ENCODE measurements at places on chromosomes 3 and 15. TPM values are rescaled to one million over a fixed set of nuclear protein-coding genes. Genes with fewer than 3 reads are reported as not detected.

SLC51B gene
- total RNA-seq = 15.4 TPM

DNA sequence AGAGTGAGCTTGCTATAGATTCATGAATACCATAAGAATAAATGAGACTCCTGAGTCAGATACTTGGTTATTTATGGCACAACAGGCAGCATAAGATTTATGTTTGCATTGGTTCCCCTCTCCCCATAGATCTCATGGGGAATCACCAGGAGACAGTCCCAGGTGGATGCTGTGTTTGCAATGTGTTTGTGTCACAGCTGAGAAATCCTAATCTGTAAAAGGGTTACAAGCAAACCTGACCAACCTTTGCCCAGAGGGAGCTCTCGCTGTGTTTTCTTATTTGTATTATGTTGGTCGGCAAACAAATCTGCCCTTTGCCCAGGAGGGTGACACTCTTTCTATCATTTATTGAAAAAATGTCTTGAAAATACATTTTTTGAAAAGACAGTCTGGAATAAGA lies 236.2 kb downstream of the ZPLD1 start:
- no peaks in the 10 kb centered on the region for H3K36me3 ChIP-seq
- no peak overlapping the region for H3K27ac ChIP-seq
- DNase-seq = peak; percentile 29
- no peaks in the 10 kb centered on the region for H3K27me3 ChIP-seq

- DNase-seq = no peak
- H3K36me3 ChIP-seq = no peaks in the 10 kb centered on the region
- H3K27ac ChIP-seq = no peak overlapping the region
- H3K27me3 ChIP-seq = no peaks in the 10 kb centered on the region
- H3K4me3 ChIP-seq = no peak overlapping the region
- H3K4me1 ChIP-seq = peaks cover 9% of the 10 kb centered on the region
Observed at GRCh38 chr3:188026191-188026968, 127.6 kb upstream of the LPP start.

- no peaks in the 10 kb centered on the region for H3K36me3 ChIP-seq
- H3K4me3 ChIP-seq = no peak overlapping the region
- DNase-seq = no peak
Observed at GRCh38 chr3:169842960-169843359, 26.8 kb downstream of the LRRC31 start.

DGKG gene
- total RNA-seq = 0.81 TPM

- H3K27ac ChIP-seq = no peak overlapping the region
- H3K36me3 ChIP-seq = no peaks in the 10 kb centered on the region
- DNase-seq = no peak
Observed at GRCh38 chr15:79834495-79834894, 62.3 kb downstream of the MTHFS start.

- peak overlapping the region; percentile 51 for H3K4me3 ChIP-seq
- DNase-seq = no peak
- no peaks in the 10 kb centered on the region for H3K36me3 ChIP-seq
- no peaks in the 10 kb centered on the region for H3K27me3 ChIP-seq
Observed at GRCh38 chr15:74461847-74462511, 1.0 kb upstream of the UBL7 start.

GRCh38 chr3:69838217-69838616 lies 99.0 kb downstream of the MITF start:
- H3K36me3 ChIP-seq = no peaks in the 10 kb centered on the region
- no peak overlapping the region for H3K4me3 ChIP-seq
- no peak overlapping the region for H3K27ac ChIP-seq
- DNase-seq = no peak
- H3K4me1 ChIP-seq = no peaks in the 10 kb centered on the region
